Kidney capillary endothelial cell (primary cell): ENCODE measurements at places on chromosomes 1 and 21.

- peak; percentile 48 for DNase-seq
Observed at GRCh38 chr21:23016617-23017016, 2018.4 kb downstream of the NCAM2 start.

GRCh38 chr1:235027076-235027861, 101.4 kb downstream of the TOMM20 start:
- no peak for DNase-seq

DNA sequence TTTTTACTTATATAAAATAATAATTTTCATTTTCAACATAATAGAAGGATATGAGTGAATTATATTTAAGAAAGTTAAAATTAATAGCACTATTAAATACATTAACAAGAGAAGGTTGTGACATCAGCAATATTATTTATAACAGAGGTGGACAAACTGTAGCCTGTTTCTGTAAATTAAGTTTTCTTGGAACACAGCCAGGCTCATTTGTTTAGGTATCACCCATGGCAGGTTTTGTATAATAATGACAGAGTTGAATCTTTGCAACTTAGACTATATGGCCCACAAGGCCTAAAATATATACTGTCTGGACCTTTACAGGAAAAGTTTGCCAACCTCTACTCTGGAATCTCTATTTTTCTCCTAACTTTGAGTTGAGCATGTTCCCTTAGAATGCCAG, 42.8 kb upstream of the CACYBP start:
- DNase-seq: no peak

- DNase-seq: no peak
Observed at GRCh38 chr1:164863056-164863455, 304.1 kb downstream of the PBX1 start.

DNA sequence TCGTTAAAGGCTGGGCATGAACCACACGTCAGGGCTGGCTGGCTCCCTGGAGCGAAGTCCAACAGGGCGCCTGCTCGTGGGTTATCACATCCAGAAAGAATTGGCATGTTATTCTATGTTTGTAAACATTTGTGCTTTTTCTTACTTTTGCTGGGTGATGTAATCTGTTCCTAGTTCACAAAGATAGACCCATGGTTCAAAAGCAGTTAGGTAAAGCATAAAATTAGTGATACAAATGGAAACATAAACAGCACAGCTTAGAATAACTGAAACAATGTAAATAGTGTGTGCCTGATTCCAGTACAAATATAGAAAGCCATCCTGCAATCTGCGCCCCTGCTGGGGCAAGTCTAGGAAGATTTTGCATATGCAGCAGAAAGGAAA, 184.0 kb upstream of the C1orf174 start:
- DNase-seq: no peak

- peak; percentile 98 for DNase-seq
Observed at GRCh38 chr1:224565186-224565585, 50.9 kb upstream of the CNIH3 start.

DNA sequence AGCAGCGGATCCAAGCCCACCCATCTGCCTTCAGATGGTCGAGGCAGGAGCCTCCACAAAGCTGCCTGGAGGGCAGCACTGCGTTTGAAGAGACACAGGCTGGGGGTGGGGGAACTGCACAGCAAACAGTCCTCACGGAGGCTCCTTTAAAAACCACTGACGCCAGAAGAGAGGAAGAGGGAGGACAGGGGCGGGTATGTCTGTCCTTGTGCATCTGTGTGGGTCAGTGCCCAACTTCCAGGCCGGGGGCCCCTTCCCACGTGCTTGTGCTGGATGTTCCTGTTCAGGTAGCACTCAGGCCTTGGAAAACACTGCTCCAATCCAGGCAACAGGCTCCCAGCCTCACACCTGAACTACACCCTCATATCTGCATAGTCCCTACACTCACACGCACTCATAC, 7.7 kb downstream of the AHDC1 start:
- no peak for DNase-seq
